ENCODE measurements at places on chromosomes 11 and 22. TPM values are rescaled to one million over a fixed set of nuclear protein-coding genes. Genes with fewer than 3 reads are reported as not detected.

CLTCL1 gene
- total RNA-seq, result 8.2 TPM

TALDO1 gene
- total RNA-seq, result 155 TPM

OR10A2 gene
- total RNA-seq, result not detected

UBQLN3 gene
- not detected for total RNA-seq

THY1 gene
- 436 TPM for total RNA-seq
